ENCODE measurements at places on chromosomes 7 and 10. TPM values are rescaled to one million over a fixed set of nuclear protein-coding genes. Genes with fewer than 3 reads are reported as not detected.

- DNase-seq = no peak
These were observed 63.3 kb upstream of the DNAJB12 start for GRCh38 chr10:72417971-72418370.

DNA sequence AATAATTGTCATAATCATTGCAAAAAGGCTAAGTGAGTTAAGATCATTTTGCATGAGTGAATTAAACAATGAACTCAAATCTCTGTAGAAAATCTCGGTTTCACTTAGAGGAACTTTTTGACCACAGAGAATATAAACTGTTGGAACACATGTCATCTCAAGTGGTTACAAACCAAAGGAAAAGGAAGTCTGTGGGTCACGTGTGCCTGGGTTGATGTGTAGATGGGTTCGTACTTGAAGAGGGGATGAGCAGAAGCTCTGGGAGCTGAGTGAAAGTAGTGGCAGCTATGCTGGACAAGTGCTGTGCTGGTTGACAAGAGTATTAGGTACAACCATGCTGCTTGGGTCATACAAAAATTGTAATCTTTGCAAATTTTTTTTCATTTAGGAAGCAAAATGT lies 35.0 kb downstream of the GLRX3 start:
- no peak for DNase-seq

FBXL15 gene
- total RNA-seq = 6.8 TPM

DNA sequence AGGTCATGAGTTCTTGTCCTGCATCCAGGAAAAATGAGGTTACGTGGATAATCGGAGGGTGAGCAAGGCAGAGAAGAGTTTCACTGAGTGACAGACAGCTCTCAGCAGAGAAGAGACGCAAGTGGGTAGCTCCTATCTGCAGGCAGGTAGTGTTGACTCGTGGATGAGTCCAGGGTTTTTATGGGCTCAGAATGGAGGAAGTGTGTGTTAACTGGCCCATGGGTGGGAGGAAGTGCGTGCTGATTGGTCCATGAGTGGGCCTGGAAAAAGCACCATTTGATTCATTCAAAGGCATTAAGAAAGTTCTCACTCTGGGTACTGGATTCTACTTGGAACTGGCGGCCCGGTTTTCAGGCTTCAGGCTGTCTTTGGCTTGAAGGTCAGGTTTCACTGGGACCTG lies 4.8 kb upstream of the DMTF1 start:
- DNase-seq = no peak

CDC14C gene
- total RNA-seq = not detected

DNA sequence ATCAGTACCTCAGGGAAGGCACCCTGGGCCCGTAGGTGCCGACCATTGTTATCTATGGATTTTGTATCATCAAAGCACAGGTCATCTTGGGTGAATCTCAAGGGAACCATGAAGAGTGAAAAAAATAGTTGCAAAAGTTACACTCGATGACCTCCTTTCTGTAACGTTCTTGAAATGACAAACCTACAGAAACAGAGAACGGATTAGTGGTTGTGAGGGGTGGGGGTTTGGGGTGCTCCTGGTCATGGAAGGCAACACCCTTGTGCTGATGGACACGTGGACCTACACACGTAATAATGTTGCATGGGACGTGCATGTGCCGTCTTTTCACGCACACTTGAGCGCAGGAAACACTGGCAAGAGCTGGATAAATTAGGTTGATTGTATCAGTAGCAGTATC lies 655.9 kb downstream of the SDK1 start:
- no peak for DNase-seq

CPA5 gene
- not detected for total RNA-seq

- no peak for DNase-seq
These were observed 202.2 kb downstream of the ZEB1 start for GRCh38 chr10:31520986-31521831.

CREB5 gene
- 40.2 TPM for total RNA-seq

CYP2C19 gene
- not detected for total RNA-seq

MACC1 gene
- 23.9 TPM for total RNA-seq

GRCh38 chr7:47758546-47758945 lies 176.6 kb upstream of the TNS3 start:
- DNase-seq = no peak

DNA sequence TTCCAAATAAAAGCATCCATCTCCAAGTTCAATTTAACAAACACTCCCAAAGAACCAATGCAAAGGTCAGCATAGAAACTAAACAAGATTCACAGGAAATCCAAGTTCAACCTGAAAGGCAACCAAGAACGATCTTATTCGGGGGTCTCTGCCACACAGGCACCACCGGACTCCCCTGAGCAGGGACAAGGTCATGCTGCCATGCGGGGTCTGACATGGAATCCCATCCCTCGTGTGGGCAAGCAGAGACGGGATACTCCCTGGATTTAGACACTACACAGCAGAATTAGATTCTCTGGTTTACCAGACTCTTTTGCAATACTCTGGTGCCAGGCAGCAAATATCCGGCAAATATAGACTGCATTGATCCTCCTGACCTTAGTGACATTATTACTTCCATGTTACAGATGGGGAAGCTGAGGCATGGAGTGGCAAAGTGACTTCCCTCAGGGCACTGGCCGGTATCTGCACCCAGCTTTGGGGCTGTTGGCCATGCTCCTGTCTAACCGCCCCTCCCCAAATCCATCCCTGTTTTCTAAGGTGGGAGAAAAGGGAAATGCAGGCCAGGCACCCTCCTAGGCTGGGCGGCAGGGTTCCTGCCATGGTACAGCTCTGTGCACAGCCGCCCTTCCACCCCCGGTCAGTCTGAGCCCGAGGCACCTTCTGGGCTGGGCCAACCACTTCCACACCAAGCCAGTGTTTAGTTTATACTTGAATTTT lies 111.8 kb downstream of the VIPR2 start:
- DNase-seq = no peak

ANKRD30A gene
- not detected for total RNA-seq

- no peak for DNase-seq
These were observed 85.9 kb downstream of the POM121L12 start for GRCh38 chr7:53121374-53121773.

DNA sequence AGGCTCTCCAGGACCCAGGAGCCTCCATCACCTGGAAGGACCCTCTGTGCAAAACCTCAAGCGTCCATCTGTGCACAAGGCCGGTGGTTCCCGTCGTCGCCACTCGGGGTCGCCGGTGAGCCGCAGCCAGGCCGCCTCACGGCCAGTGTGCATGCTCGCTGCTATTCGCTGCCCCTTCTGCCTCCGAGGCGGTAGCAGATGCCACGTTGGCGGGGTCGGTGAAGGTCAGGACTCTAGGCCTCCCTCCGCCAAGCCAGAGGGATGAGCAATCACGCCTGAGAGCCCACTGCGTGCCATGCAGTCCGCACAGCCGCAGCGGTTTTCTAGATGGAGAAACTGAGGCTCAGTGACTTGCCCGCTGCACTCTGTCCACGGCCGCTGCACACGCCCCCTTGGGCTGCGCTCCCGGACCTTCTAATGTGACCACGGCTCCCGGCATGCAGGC lies 5.7 kb downstream of the UPK3B start:
- no peak for DNase-seq

GRCh38 chr10:96585736-96586418 lies 935 bp downstream of the TM9SF3 start:
- DNase-seq = no peak

DNA sequence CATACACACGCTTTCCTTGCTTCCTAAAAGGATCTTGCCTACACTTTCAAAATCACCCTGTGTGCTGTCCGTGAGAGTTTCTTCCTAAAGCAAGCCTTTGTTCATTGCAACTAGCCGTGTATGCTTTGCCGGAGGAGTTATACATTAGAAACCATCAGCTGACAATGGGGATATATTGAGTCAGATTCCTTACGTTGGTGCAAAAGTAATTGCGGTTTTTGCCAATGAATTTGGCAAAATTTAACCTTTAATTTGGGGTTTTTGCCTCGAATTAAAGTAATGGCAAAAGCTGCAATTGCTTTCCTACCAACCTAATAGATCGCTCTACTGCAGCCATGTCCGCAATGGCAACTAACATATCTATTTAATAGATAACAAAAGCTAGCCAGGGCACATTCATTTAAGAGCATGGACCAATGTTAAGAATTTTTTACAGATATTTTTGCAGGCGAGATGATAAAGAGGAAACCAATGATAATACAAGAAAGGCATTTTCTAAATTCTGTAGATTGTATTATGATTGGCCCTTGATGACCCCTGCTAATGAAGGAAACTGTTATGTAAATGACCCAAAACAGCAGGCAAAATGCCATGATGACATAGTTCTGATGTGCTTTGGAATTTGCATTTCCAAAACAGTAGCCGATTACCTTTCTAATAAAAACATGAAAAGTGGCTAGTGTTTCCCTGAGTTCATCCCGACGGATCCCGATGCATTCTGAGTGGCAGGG lies 184.8 kb upstream of the NRP1 start:
- no peak for DNase-seq

DNA sequence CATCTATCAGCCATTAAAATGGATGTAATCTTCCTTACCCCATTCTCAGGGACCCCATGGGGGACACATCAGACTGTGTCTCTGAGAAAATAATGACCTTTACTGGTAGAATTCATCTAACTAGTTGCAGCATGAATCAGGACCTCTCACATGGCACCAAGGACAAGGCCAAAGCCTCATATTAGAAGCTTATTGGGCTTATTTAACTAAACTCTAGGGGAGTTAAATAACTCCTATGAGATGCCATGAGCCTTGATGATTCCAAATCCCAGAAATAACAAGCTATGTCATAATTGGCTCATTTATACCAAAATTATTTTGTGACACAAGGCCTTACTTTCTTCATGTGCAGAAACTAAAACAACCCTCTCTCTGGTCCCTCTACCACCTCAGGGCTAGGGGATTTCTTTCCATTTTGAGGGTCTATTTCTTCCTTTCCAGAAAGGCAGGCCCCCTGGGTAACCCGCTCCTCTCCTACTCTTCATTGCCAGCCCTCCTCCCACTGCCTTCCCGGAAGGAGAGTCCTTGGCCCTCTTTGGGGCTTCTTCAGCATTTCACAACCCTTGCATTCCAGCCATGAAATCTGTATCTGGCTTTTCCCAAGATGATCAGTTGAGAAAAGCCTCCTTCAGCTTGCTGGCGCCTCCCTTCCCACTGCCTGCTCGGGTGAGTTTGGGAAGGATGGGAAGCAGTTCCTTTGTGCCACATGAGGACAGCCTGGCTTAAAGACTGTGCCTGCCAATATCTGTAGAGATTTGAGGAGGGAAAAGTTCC lies 41.8 kb upstream of the TRIM8 start:
- DNase-seq = peak; percentile 62

DNA sequence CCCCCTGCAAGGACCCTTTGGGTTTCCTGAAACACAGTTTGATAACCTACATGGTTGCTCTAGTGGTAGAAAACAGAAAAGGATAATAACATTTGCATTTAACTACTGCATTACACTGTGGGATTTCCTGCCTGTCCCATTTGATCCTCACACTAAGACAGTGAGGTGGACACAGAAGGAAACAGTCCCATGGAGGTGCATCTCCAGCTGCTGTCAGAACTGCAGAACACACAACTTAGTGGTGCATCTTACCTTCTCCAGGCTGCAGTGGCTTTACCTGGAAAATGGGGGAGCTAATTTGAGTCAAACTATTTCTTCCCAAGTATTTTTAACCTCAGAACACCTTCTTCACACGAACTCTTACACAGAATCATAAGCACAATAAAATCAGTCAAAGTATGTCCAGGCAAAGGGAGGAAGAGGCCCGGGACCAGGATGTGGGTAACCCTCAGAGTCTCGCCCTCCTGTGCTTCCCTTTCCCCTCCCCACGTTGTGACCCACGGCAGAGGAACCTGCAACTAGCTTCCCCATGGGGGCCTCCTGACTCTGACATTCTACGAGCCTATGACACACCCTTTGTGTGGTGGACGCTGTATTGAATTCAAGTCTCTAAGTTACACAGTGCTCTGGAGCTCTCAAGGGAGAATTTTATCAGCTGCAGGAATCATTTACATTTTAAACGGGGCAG lies 33.7 kb downstream of the SCRN1 start:
- DNase-seq = no peak

DNA sequence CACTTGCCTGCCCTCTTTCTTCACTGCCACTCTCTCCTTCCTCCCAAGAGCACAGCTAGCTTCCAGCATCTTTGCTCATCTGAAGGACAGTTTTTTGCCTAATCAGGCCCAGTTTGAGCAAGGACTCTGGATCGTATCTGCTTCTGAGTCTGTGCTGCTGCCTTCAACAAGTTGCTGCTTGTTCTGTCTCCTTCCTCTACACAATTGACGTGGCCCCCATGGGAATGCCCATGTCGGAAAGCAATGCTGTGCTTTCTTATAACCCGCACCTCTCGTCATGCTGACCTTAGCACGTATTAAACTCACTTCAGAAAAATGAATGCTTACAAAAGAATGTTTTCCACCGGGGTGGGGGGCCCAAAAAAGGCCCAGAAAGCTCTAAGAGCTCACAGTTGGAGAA lies 324.7 kb upstream of the C7orf33 start:
- no peak for DNase-seq

DNA sequence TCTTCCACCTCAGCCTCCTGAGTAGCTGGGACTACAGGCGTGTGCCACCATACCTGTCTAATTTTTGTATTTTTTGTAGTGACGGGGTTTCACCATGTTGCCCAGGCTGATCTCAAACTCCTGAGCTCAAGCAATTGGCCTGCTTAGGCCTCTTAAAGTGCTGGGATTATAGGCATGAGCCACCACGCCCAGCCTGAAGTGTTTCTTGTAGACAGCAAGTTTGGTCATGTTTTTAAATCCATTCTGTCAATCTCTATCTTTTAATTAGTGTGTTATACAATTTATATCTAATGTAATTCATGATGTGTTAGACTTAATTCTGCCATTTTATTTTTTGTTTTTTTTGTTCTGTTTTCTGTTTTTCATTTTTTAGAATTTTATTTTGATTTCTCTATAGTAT lies 17.2 kb upstream of the MXI1 start:
- no peak for DNase-seq

DNA sequence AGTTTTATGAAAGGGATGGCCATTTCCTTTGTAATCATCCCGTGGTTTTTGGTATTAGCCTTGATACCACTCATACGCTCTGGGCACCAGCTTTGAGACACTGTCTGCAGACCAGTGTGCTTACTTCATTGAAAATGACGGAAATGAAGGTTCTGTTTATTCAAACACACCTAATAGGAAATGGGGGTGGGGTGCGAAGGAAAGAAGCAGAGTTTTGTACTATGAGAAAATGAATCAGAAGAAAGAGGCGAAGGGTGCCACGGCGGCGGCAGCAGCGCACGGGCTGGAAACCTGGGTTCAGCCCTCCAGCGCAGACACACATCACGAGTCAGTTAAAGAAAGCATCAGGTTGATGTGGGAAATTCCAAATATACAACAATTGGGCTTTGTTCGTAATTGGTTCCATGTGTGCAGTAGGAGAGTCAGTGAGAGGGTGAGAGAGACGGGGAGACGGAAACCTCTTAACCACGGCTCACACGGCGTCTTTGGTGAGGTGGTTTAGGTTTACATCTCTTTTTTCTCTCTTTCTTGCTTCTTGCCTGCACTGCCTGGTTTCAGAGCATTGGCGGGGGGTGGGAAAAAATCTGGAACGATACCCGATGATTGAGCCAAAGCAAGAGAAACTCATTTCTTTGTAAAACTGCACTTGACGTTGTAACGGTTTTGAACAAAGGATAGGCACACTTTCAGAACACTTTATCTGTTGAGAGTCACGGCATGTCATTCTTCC lies 321.2 kb downstream of the FRMD4A start:
- DNase-seq = no peak

PIK3CG gene
- 11.8 TPM for total RNA-seq

SHLD2 gene
- total RNA-seq = 38.7 TPM

GRID2IP gene
- 0.49 TPM for total RNA-seq
